ENCODE measurements at places on chromosomes 3 and 15.

DNA sequence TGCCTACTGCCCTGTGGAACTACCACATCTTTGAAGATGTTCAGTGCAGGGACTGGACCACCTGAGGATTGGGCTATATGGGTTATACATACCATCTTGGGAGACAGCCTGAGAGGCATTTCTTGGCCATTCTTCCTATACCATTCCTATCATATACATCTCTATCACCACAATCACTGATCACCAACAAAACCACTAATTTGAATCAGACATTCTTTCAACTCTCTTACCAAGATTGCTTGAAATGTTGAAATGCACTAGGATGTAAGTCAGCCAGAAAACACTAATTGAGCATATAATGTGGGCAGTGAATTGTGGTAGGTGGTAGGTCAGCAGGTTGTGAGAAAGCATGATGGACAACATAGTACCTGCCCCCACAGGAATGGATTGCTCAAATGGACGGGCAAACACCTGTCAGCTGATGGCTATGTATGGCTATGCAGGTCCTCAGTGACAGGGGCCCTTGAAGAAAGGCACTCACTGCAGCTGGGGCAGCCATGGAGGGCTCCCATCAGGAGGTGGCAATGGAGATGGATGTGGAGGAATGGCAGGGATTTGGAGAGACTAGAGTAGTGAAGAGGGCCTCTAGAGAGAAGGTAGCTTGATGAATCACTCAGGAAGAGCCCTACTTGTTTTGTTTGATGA is 49.1 kb downstream of the AMOTL2 start:
- DNase-seq: no peak

DNA sequence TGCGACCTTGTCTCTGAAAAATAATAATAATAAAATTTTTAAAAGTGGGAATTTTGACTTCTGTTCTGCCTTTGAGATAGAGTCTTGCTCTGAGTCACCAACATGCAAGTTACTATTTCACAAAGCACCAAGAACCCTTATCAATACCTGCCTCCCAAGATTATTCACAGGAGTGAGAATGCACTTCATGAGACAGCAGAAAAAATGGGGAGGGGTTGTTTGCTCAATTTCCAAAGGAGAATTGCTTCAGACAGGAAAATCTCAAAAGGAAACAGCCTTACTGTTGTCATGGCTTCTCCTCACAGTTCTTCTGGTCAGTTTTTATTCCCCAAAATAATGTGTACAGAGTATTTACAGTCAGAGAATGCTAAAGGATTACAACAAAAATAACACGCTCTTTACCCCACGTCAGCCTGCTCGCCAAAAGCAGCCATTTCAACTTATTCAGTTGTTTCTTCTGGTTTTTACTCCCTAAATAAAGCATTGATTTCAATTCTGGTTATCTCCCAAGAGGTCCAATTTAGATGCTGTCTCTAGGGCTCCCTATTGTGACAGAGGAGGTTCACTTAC is 89.0 kb downstream of the PPCDC start:
- no peak for DNase-seq

DNA sequence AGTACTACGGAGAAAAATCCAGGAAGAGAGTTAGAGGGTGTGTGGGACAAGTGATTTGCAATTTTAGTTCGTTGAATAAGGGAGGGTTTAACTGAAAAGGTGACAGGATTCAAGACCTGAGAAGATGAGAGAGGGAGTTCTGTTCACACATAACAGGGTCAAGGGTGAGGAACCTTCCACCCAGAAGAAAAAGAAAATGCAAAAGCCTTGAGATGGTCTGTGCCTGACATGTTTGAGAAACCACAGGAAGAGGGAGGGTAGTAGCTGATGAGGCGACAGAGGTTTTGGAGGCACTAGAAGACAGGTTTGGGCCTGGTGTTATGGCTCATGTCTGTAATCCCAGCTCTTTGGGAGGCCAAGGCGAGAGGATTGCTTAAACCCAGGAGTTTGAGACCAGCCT is 591 bp upstream of the SLC25A20 start:
- DNase-seq: no peak

DNA sequence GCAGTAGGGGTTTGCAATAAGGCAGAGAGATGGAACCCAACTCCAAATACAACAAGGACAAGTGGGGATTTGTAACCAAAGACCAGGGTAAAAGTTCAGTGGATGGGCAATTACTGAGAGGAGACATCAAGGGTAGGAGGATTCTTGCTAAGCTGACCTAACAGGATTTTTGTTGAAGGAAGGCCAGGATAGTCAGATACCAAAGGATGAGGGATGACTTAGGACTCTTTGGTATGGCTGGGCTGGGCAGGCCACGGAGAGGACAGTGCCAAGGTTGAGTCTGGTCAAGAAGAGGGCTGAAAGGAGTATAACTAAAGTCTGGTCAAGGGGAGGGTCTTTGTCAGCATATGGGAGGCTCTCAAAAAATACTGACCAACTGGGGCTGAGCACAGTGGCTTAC is 85.3 kb upstream of the UBE2E2 start:
- DNase-seq: no peak

- DNase-seq: no peak
Observed at GRCh38 chr3:24736701-24737100, 242.1 kb upstream of the THRB start.

GRCh38 chr3:128144512-128145187 is 8.6 kb upstream of the EEFSEC start:
- no peak for DNase-seq

DNA sequence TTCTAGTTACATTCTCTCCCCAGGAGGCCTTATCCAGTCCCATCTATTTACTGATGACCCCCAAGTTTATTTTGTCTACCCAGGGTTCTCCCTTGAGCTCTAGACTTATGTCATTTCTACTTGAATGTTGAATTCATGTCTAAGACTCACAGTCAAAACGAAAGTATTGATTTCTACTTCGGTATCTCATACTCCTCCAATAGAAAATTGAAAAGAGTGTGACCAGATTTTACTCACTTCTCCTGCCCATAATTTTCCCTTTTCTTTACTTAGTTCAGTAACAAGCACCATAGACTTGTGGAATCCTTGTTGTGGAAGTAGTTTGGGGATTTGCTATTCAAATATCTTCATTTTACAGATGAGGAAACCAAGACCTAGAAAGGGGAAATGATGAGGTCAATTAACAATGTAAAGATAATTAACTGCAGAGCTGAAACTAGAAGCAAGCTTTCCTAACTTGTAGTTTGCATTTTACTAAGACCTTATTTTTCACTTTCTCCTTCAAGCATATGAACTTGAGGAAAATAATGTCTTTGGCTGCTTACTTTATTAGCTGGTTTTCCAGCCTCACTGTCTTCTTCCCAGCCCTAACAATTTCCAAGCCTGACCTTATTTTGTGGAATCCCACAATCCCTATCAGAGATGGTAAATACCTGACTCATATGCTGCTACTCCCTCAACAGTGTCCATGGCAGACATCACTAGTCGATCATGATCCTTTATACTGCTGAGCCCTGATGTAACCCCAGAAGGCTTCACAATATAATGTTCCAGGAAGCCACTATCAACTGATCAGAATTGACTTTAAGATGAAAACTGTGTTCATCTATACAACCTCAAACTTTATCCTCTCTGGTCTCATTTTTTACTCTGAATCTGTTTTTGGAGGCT is 123.9 kb upstream of the AGBL1 start:
- no peak for DNase-seq

- no peak for DNase-seq
Observed at GRCh38 chr3:172125963-172126457, 86.6 kb downstream of the FNDC3B start.

- DNase-seq: no peak
Observed at GRCh38 chr15:85649372-85649771, 145.4 kb downstream of the KLHL25 start.

DNA sequence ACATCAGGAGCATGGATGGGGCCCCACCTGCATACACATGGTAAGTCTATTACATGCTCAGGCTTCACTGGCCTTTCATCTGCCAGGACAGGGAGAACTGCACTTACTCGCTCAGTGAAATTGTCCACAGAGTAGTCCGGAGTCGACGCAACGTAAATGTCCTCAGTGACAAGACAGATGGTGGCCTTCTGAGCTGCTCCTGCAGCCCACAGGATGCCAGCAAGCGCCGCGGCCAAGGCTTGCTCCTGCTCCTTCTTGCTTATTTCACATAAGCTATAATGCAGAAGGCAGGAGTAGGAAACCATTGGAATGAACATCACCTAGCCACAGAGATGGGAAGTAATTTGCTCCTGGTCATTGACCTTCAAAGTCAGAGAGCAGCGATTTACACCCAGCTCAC is 14.4 kb downstream of the MINDY4B start:
- DNase-seq: no peak

DNA sequence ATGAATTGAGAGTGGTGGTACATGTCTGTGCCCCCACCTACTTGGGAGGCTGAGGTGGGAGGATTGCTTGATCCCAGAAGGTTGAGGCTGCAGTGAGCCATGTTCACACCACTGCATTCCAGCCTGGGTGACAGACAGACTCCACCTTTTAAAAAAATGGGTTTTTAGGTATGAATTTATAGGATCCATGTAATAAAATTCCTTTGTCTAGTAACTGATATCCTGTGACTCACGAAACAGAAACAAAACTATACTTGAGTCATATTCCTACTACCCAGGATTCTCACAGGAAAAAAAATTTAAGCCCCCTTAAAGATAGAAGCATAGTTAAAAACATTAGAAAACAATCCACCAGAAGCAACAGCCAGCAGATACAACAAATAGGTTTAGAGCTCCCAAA is 10.0 kb upstream of the CRTC3 start:
- no peak for DNase-seq

DNA sequence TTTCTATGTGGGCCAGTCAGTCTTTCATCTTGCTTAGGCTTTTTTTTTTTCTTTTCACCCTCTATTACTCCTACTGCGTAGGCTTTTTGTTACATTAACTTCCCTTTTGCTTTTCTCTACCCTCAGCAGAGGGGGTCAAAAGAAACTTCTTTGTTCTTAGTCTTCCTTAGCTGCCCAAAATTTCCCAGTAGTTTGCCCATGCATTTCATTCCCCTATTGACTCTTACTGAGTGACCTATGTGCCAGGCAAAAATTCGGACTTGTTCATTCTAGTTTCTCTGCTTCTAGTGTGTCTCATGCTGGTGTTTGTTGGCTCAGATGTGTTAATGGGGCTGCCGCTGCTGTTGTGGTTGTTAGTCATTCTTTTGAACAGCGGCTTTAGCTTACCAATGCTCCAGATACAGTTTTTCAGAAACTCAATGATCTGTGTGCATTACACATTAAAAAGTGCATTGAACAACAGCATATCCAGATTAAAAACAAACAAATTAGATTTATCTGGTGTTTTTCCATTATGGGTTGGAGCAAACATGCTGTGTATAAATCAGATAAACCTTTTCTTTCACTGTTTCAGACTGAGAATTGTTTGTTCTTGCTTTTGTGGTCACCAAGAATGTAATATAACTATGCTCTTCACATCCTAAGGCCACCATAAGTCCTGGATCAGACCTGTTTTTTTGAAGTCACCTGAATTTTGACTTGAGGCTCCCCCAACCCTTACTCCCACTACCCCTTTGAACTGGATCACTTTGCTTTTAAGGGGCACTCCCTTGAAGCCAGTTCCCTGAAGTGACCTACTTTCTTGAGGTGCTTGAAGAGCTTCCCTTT is 43.1 kb downstream of the PDE8A start:
- no peak for DNase-seq

GRCh38 chr3:127151992-127152650 is 40.8 kb upstream of the PRR23E start:
- no peak for DNase-seq

- DNase-seq: no peak
Observed at GRCh38 chr3:192253138-192253887, 474.0 kb downstream of the FGF12 start.

DNA sequence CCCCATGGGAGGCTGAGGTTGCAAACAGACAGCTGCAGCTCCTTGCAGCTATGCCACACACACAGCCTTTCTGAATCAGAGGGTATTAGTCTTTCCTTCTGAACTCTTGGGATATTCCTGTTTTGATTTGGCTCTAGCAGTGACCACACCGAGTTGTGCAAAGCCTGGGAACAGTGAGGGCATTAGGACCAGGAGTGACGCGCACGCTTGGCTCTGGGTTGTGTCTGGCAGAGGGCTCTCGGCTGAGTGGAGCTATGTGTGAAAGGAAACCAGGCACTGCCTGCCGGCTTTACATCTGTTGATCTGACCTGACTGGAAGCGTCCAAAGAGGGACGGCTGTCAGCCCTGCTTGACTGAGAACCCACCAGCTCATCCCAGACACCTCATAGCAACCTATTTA is at the start of gene GALNT15:
TSS of gene GALNT15 (plus strand) at position 292 of the 400 bp plus-strand sequence. CDS start 472 bp downstream, outside the sequence.
- no peak for DNase-seq

DNA sequence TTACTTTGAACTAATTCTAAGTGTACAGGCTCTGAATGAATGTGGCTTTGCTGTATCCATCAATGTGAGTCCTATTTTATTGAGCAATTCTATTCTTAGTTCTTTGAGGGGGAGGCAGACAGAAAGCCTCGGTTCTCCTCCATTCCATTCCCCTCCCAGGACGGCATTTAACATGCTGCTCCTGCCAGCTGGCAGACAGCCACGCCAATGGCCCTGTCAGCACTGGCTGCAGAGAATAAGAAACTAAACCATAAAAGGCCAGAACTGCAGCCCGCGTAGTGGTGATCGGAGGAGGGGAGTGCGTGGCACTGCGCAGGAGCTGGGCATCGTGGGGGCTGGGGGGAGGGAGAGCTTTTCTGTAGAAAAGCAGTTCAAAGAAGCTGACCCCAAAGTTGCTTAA is 76.0 kb upstream of the HACD2 start:
- DNase-seq: no peak

DNA sequence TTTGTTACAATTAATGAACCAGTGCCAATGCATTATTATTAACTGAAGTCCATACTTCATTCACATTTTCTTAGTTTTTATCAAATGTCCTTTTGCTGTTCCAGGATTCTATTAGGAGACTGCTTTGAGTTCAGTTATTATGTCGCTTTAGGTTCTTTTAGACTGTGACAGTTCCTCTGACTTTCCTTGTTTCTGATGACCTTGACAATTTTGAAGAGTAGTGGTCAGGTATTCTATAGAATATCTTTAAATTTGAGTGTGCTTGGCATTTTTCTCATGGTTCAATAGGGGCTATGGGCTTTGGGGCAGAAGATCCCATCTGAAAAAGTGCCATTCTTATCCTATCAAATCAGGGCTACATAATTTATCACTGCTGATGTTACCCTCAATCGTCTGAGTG is 126.3 kb downstream of the APBA2 start:
- DNase-seq: no peak

- no peak for DNase-seq
Observed at GRCh38 chr3:184715943-184716621, 4.2 kb upstream of the MAGEF1 start.

GRCh38 chr3:99439892-99440291 is 198.5 kb upstream of the COL8A1 start:
- no peak for DNase-seq

GRCh38 chr15:77187751-77188464 is 117.0 kb upstream of the TSPAN3 start:
- no peak for DNase-seq

GRCh38 chr3:79983118-79983517 is 215.3 kb upstream of the ROBO1 start:
- DNase-seq: no peak

DNA sequence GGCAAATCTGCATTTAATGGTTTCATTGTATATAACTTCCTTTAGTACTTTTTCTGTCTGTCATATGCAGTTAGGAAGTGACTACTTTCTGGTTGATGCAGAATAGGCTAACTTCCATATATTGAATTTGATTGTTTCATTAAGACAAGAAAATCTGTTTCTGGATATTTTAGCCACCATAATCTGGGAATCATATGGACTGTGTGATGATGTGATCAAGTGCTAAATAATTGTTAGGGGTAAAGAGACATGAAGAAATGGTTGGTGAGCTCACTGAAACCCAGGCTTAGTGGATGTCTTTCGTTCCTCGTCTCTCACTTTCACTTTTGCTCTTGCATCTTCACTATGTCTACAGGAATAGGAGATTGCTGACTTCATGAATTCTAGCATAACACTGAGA is 3.5 kb upstream of the MNS1 start:
- DNase-seq: no peak

All from stimulated activated CD4-positive, alpha-beta T cell treated with anti-CD3 and anti-CD28 coated beads, Interleukin-4, amount 100 ng/mL, for 1 hour (primary cell).